Suppressor macrophage (primary cell): ENCODE measurements at places on chromosomes 12 and 14.

GRCh38 chr12:23694920-23695319 lies 254.6 kb downstream of the SOX5 start:
- no peak for DNase-seq

GRCh38 chr14:71094722-71095121 lies 187.5 kb downstream of the PCNX1 start:
- no peak for DNase-seq

DNA sequence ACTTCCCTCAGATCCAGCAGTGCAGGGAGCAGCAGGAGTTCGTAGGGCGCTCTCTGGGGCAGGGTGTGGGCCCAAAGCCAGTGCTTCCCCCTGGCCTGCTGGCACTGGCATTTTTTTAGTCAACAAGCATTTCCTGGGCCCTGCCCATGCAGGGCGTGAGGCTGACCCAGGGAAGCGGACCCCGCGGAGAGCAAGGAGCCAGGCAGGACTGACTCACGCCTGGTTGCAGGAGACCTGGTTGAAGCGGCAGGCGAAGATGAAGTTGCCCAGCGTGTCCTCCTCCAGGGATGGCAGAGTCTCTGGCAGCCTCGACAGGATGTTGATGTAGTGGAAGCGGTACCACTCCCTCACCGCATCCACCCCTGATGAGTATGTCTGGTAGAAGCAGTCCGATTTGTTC lies 13.5 kb downstream of the SCNN1A start:
- DNase-seq, result peak; percentile 77

GRCh38 chr12:26691234-26691970 lies 141.6 kb downstream of the ITPR2 start:
- no peak for DNase-seq

- no peak for DNase-seq
Observed at GRCh38 chr14:76015668-76016067, 30.1 kb downstream of the IFT43 start.

DNA sequence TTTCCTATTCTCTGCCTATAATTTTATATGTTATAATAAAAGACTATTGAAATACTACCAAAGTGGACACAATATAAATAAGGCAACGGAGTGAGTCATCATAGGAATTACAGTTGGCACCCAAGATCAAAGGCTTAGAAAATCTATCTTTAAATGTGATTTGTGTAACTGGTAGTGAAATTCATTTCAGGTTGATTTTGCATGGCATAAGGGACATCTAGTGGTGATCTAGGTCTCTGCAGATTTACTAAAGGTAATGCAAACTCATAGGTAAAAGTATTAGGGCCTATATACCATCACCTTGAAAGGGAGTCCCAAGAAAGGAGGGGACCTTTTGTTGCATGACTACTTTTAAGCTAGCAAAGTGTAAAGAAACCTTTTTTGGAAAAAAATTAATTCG lies 527.2 kb downstream of the NRXN3 start:
- no peak for DNase-seq

- DNase-seq, result peak; percentile 46
Observed at GRCh38 chr12:45235087-45236025, 19.5 kb downstream of the ANO6 start.

DNA sequence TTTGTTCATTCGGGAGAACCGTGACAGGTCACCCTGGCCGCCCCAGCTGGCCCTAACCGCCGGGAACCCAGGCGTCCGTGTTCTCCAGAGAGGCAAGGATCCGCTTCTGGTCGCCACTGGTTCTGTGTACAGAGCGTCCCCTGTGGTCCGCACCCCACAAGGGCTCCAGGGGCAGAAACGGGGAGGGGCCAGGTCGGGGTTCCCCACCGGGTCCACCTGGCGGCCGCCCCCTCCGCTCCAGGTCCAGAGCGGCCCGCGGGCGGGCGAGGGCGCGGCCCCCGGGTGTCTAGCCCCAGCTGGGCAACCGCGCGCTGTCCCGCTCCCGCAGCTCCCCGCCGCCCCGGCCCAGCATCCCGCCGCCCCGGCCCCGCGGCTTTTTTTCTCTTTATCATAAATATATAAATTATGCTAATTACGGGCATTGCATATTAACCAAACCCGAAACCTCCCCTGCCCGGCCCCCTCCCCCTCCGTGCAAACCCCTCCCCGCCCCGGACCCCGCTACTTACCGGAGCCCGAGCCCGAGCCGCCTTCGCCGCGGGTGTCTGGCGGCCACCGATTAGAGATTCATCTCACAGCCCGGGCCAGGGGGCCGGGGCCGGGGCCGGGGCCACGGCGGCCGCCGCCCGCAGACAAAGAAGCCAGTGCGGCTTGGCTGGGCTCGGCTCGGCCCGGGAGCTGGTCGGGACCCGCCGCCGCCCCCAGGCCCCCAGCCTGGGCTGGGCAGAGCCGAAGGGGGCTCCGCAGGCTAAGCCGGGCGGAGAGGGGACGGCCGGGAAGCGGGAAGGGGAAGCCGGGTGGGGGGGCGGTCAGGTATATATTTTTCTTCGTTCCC lies 512 bp downstream of the POU6F1 start:
- DNase-seq, result peak; percentile 16

GRCh38 chr12:79006306-79006705 lies 141.7 kb downstream of the SYT1 start:
- DNase-seq, result no peak

- peak; percentile 45 for DNase-seq
Observed at GRCh38 chr12:47207829-47208248, 128.1 kb upstream of the AMIGO2 start.

DNA sequence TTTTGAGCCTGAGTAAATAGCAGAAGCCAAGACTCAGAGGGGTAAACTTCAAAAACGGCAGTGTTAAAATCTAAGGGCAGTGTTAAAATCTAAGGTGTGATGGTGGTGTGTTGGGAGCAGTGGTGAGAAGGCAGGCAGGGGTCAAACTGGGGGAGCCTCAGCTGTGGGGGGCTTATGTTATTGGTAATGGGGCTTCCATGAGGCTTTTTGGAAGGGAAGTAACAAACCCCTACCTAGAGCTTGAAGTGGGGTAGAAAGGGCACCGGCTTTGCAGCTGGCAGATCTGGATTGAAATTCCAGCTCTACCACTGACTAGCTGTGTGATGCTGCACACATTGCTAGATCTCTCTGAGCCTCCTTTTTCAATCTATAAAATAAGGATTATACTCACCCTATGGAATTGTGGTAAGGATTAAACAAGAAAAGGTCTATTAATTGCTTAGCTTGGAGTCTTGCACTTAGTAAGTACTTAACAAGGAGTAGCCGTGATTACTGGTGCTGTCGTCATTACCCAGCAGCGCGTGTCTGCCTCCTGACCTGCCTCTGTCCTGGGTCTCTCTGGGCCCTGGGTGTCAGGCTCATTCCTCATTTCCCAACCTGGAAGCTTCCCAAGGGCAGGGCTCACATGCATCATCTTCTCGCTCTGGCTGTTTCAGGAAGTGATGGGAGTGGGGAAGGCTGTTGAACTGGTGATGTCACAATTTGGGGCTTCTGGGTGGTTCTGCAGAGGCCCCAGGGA lies 18.5 kb upstream of the KRT80 start:
- DNase-seq, result peak; percentile 58

- no peak for DNase-seq
Observed at GRCh38 chr12:27012982-27013255, 1.3 kb downstream of the TM7SF3 start.

DNA sequence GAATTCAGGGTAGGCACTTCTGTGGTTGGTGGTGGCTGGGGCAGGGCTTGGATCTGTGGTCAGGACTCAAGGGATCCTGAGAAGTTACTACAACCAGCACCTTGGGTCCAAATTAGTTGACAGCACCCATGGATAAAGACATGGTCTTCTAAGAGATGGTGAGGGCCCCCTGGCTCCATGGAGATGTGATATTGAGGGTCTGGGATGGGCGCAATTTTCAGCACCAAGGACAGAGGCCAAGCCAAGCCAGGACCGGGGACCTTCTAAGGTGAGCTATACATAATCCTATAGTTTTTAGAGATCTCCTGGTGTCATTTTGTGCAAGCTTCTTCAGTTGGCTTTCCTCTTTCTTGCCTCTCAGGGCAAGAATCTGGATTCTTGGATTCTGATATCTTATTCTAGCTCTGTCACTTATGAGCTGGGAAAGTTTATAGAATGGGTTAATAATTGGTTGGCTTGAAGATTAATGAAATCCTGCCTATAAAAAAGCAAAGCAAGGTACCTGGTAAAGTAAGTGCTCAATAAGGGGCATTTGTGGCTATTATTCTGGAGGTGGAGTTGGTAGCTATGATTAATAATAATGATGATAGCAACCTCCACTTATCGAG lies 130.1 kb upstream of the LHX5 start:
- DNase-seq, result no peak

DNA sequence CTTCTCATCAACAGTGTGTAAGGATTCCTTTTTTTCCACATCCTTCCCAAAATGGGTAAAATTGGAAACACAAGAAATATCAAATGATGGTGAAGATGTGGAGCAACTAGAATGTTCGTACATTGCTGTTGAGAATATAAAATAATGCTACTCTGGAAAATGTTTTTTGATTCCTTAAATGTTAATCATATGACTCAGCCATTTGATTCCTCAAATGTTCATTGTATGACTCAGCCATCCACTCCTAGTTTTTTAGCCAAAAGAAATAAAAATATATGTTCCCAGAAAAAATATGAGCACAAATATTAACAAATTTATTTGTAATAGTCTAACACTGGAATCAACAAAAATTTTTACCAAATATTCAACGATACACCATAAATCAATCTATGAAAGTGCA lies 1108.6 kb downstream of the LRFN5 start:
- DNase-seq, result no peak

- DNase-seq, result no peak
Observed at GRCh38 chr12:54189198-54189539, 384 bp upstream of the SMUG1 start.

GRCh38 chr12:103897316-103897715 lies 32.9 kb upstream of the HSP90B1 start:
- DNase-seq, result no peak
